Effector memory CD8-positive, alpha-beta T cell (primary cell): ENCODE measurements at places on chromosomes 6 and 20.
A peak's percentile ranks its signal among the peaks of the same experiment; 100 is the strongest.

GRCh38 chr6:96923871-96924493, 546 bp upstream of the KLHL32 start:
- peak overlapping the region; percentile 99 for H3K27ac ChIP-seq
- no peaks in the 10 kb centered on the region for H3K27me3 ChIP-seq
- H3K4me3 ChIP-seq, result peak overlapping the region; percentile 94
- peaks cover 16% of the 10 kb centered on the region for H3K36me3 ChIP-seq

DNA sequence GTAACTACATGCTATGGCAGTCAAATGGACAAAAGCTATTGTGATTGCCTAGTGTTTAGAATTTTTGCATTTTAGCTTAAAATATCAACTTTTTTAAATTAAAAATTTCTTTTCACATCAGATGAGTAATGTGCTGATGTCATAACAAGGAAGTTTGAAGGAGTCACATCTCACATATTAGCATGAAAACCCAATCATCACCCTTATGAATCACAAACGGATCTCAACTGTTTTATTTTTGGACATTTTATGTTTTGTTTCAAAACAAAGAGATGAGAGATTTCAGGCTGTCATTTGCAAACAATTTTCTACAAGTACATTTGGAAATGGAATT, 53.6 kb upstream of the TRERF1 start:
- H3K27ac ChIP-seq, result no peak overlapping the region
- no peaks in the 10 kb centered on the region for H3K4me1 ChIP-seq
- H3K4me3 ChIP-seq, result no peak overlapping the region
- H3K27me3 ChIP-seq, result no peaks in the 10 kb centered on the region
- no peak for DNase-seq

- H3K27me3 ChIP-seq, result no peaks in the 10 kb centered on the region
- H3K4me3 ChIP-seq, result no peak overlapping the region
- peaks cover 41% of the 10 kb centered on the region for H3K4me1 ChIP-seq
- no peak for DNase-seq
Observed at GRCh38 chr6:138966870-138967269, 21.2 kb downstream of the REPS1 start.

- no peak overlapping the region for H3K4me3 ChIP-seq
- no peak for DNase-seq
- no peaks in the 10 kb centered on the region for H3K36me3 ChIP-seq
- H3K4me1 ChIP-seq, result peaks cover 16% of the 10 kb centered on the region
Observed at GRCh38 chr6:44896701-44897100, 431.4 kb upstream of the RUNX2 start.

GRCh38 chr20:35621560-35621946, 5.9 kb downstream of the SPAG4 start:
- peaks cover 25% of the 10 kb centered on the region for H3K4me1 ChIP-seq
- no peak overlapping the region for H3K4me3 ChIP-seq
- peaks cover 49% of the 10 kb centered on the region for H3K36me3 ChIP-seq
- no peaks in the 10 kb centered on the region for H3K27me3 ChIP-seq
- H3K27ac ChIP-seq, result peak overlapping the region; percentile 38
- DNase-seq, result no peak

GRCh38 chr6:149855040-149855654, 9.0 kb downstream of the LRP11 start:
- H3K27ac ChIP-seq, result no peak overlapping the region
- no peak overlapping the region for H3K4me3 ChIP-seq
- peaks cover 43% of the 10 kb centered on the region for H3K27me3 ChIP-seq
- H3K36me3 ChIP-seq, result no peaks in the 10 kb centered on the region

DNA sequence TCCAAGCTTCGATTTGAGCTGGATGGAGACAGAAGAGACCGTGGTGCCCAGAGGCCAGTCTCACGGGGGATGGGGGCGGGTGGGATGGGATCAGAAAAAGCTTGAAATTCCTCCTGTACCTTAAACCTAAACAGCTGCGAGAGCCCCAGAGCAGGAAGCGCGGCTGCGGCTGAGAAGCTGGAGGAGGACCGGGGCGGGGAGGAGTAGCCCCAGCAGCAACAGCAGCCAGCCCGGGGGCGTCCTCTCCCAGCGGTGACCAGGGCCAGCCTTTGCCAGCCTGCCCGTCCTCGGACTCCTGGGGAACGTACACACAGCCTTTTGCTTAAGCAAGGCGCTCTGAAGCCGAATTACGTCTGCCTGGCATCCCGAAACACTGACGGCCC, 17.4 kb upstream of the PRDM13 start:
- H3K27ac ChIP-seq, result no peak overlapping the region
- peaks cover 12% of the 10 kb centered on the region for H3K4me1 ChIP-seq
- H3K27me3 ChIP-seq, result peaks cover 68% of the 10 kb centered on the region
- DNase-seq, result no peak
- H3K36me3 ChIP-seq, result peaks cover 7% of the 10 kb centered on the region
- peak overlapping the region; percentile 90 for H3K4me3 ChIP-seq

GRCh38 chr20:9829835-9830234, 9.0 kb downstream of the PAK5 start:
- no peaks in the 10 kb centered on the region for H3K4me1 ChIP-seq
- no peaks in the 10 kb centered on the region for H3K36me3 ChIP-seq
- H3K27me3 ChIP-seq, result no peaks in the 10 kb centered on the region
- H3K27ac ChIP-seq, result no peak overlapping the region
- H3K4me3 ChIP-seq, result no peak overlapping the region

- H3K27me3 ChIP-seq, result no peaks in the 10 kb centered on the region
- no peak for DNase-seq
- H3K36me3 ChIP-seq, result peaks cover 3% of the 10 kb centered on the region
- H3K27ac ChIP-seq, result no peak overlapping the region
- no peak overlapping the region for H3K4me3 ChIP-seq
- H3K4me1 ChIP-seq, result peaks cover 4% of the 10 kb centered on the region
Observed at GRCh38 chr20:57851796-57852195, 142.0 kb upstream of the PMEPA1 start.

DNA sequence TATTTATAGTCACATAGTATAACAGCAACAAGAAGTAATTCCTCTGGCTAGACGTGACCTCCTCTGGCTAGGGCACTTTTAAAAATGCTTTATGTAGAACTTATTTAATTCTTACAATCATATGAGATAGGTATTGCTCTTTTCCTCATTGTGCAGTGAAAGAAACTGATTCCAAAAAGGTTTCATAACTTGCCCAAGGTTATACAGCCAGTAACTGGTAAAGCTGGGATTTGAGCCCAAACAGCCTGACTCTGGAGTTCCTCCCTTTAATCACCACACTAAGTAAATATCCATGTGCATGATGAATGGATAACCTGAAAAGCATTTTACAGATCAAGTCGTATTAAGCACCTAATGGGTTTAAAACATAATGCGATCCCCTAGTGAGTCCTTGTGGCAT, 214.6 kb downstream of the PRL start:
- no peaks in the 10 kb centered on the region for H3K27me3 ChIP-seq
- DNase-seq, result no peak
- no peaks in the 10 kb centered on the region for H3K36me3 ChIP-seq
- no peaks in the 10 kb centered on the region for H3K4me1 ChIP-seq

DNA sequence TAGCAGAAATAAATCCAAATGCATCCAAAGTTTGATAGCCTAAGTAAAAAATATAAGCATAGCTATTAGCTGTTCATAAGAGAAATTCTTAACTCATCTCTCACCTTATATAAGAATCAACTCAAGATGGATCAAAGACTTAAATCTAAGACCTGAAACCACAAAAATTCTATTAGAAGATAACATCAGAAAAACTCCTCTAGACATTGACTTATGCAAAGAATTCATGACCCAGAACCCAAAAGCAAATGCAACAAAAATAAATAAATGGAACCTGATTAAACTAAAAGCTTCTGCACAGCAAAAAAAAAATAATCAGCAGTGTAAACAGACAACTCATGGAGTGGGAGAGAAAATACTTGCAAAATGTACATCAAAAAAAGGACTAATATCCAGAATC, 184.3 kb downstream of the TFAP2A start:
- no peaks in the 10 kb centered on the region for H3K36me3 ChIP-seq
- H3K4me3 ChIP-seq, result no peak overlapping the region
- no peak for DNase-seq
- no peak overlapping the region for H3K27ac ChIP-seq

GRCh38 chr6:69279805-69280204, 517.0 kb downstream of the LMBRD1 start:
- H3K4me1 ChIP-seq, result no peaks in the 10 kb centered on the region
- no peaks in the 10 kb centered on the region for H3K27me3 ChIP-seq
- no peak overlapping the region for H3K27ac ChIP-seq
- no peaks in the 10 kb centered on the region for H3K36me3 ChIP-seq
- H3K4me3 ChIP-seq, result no peak overlapping the region
- no peak for DNase-seq

DNA sequence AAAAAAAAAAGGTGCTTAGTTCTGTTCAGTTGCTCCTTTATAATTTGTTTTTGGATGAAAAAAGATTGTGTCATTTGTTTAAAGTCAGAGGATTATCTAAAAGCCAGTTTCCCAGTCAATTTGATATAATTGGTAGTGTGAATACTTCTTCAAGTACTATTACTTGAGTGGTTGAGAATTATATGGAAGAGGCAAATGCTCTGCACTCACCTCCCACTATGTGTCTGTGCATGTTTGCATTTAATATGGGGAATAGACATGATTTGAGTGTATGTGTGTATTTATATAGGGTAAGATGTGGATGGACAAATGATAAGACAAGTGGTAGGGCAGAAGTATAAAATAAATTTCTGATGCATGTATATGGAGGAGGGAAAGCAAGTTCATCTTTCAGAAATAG, 15.8 kb downstream of the GJA1 start:
- H3K4me3 ChIP-seq, result no peak overlapping the region
- no peaks in the 10 kb centered on the region for H3K4me1 ChIP-seq
- H3K36me3 ChIP-seq, result no peaks in the 10 kb centered on the region
- H3K27me3 ChIP-seq, result peaks cover 18% of the 10 kb centered on the region

DNA sequence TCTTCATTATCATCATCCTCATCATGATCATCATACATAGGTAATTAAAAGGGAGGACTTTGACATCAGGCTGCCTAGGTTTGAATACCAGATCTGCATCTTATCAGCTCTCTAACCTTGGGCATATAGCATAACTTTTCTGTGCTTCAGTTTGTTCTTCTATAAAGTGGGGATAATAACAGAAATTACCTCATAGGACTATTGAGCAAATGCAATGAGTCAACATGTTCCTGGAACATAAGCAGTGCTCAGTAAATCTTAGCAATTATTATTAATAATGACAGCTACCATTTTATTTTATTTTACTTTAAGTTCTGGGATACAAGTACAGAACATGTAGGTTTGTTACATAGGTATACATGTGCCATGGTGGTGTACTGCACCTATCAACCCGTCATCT, 7.2 kb downstream of the C20orf202 start:
- no peaks in the 10 kb centered on the region for H3K36me3 ChIP-seq
- no peak overlapping the region for H3K4me3 ChIP-seq
- DNase-seq, result no peak

DNA sequence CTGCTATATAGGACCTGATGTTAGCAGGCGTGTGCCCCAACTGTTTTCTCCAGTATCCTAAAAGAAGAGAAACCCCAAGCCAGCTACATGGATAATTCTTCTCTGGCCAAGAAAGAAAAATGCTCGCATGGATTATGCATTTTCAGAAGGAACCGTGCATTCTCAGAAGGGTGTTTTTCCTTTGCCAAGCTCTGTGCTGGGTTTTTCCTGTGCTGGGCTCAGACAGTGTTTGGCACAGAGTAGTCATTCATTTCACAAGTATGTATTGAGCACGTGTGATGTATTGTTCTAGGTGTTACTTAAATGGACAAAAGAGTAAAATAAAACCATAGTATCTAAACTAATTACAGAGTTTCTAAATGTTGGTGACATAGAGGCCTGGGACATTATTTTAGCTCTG, 62.7 kb upstream of the ZNF133 start:
- H3K27ac ChIP-seq, result no peak overlapping the region
- DNase-seq, result no peak
- H3K27me3 ChIP-seq, result peaks cover 36% of the 10 kb centered on the region
- H3K4me1 ChIP-seq, result no peaks in the 10 kb centered on the region
- H3K4me3 ChIP-seq, result no peak overlapping the region
- no peaks in the 10 kb centered on the region for H3K36me3 ChIP-seq

GRCh38 chr6:154481521-154482013, 28.9 kb downstream of the CNKSR3 start:
- no peak for DNase-seq
- H3K27me3 ChIP-seq, result peaks cover 13% of the 10 kb centered on the region
- H3K4me1 ChIP-seq, result no peaks in the 10 kb centered on the region
- no peak overlapping the region for H3K27ac ChIP-seq
- no peaks in the 10 kb centered on the region for H3K36me3 ChIP-seq
- no peak overlapping the region for H3K4me3 ChIP-seq

DNA sequence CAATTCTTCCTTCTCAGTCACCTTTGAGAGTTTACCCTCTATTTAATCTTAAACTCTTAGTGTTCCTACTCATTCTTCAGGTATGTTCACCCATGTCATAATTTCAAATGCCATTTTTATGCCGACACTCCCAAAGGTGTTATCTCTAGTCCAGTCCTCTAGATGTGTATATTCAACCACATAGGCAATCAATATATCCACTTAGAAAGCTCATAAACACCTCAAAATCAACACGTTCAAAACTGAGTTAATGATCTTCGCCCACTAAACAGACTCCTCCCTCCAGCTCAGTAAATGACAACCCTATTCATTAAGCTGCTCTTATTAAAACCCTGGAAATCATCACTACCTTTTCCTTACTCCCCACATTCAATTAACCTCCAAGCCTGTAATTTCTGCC, 6.4 kb downstream of the OSTM1 start:
- H3K36me3 ChIP-seq, result no peaks in the 10 kb centered on the region
- peaks cover 5% of the 10 kb centered on the region for H3K4me1 ChIP-seq
- no peak overlapping the region for H3K4me3 ChIP-seq
- H3K27ac ChIP-seq, result no peak overlapping the region
- no peaks in the 10 kb centered on the region for H3K27me3 ChIP-seq
- no peak for DNase-seq

DNA sequence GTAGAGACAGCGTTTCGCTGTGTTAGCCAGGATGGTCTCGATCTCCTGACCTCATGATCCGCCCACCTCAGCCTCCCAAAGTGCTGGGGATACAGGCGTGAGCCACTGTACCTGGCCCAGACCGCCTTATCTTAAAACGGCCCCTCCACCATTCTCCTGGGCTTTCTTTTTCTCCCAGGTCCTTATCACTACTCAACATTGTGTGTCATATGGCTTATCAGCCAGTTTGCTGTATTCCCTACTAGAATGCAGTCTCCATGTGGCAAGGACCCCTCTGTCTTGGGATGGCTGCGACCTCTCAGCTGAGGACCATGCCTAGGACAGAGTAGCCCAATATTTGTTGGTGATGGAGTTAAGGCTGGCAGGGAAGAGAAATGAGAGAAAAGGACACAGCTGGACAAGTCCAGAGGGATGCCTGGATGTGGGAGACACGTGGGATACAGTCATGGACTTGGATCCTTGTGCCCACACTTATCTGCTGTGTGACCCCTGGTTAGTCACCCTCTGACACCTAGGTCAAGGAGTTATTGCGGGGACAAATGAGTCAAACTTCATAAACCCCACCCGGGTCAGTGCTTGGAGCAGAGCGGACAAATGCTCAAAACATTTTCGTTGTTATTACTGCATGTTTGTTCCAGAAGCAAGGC, 24.0 kb downstream of the ADA start:
- H3K36me3 ChIP-seq, result peaks cover 30% of the 10 kb centered on the region
- no peak for DNase-seq
- no peak overlapping the region for H3K4me3 ChIP-seq
- peaks cover 4% of the 10 kb centered on the region for H3K4me1 ChIP-seq
- no peaks in the 10 kb centered on the region for H3K27me3 ChIP-seq
- H3K27ac ChIP-seq, result peak overlapping the region; percentile 67

- no peaks in the 10 kb centered on the region for H3K36me3 ChIP-seq
- DNase-seq, result no peak
Observed at GRCh38 chr6:113365191-113365590, 492.0 kb upstream of the MARCKS start.
